ENCODE measurements at places on chromosomes 12 and 14.

- no peak for DNase-seq
These were observed 97.8 kb downstream of the PLEKHA5 start for GRCh38 chr12:19227190-19227879.

GRCh38 chr12:90062799-90063198, 354.2 kb upstream of the ATP2B1 start:
- no peak for DNase-seq

GRCh38 chr14:55638665-55639064, 58.7 kb downstream of the KTN1 start:
- DNase-seq: no peak

GRCh38 chr14:39319381-39319780, 85.7 kb downstream of the MIA2 start:
- no peak for DNase-seq

Measured in AG04450 (cell line).